Chondrocyte (in vitro differentiated cells): ENCODE measurements at places on chromosomes 2 and 18.

DNA sequence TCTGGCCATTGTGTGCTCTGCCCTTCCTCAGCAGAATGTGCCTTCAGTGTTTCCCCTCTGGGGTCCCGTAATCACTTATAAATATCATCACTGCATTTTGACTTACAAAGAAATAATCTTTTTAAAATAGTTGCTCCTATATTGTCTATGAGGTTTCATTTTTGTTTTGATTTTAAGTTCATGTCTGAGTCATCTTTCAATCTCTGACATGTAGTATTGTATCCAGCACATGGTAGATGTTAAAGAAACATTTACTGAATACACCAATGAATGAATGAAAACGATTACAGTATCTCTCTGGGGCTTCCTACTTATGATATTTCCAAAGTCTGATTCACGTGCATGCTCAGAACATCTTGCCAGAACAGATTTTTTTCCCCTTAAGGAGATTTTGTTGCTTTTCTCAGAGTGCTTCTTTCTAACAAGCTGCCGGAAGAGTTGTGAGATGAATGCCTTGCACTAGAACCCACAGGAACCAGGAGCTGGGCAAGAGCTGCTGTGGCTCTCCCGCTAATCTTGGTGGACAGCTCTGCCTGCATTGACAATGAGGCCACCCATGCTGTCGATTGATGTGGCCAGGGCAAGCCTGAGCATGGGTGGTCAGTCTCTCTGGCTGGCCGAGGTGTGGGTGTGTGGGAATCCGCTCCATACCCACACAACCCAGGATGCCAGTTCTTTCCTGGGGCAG, 199.4 kb downstream of the CYRIA start:
- H3K27me3 ChIP-seq = peaks cover 3% of the 10 kb centered on the region
- no peaks in the 10 kb centered on the region for H3K36me3 ChIP-seq
- H3K4me1 ChIP-seq = no peaks in the 10 kb centered on the region
- H3K4me3 ChIP-seq = no peak overlapping the region
- DNase-seq = no peak

GRCh38 chr2:238694922-238695321, 153.0 kb upstream of the TWIST2 start:
- no peaks in the 10 kb centered on the region for H3K36me3 ChIP-seq
- no peak overlapping the region for H3K27ac ChIP-seq
- DNase-seq = no peak
- no peaks in the 10 kb centered on the region for H3K4me1 ChIP-seq

GRCh38 chr2:160871953-160872352, 288.3 kb upstream of the TANK start:
- no peak overlapping the region for H3K4me3 ChIP-seq
- no peaks in the 10 kb centered on the region for H3K27me3 ChIP-seq
- peaks cover 28% of the 10 kb centered on the region for H3K4me1 ChIP-seq

GRCh38 chr2:172234716-172235691, 132.3 kb upstream of the DLX2 start:
- peaks cover 21% of the 10 kb centered on the region for H3K27me3 ChIP-seq
- H3K36me3 ChIP-seq = peaks cover 5% of the 10 kb centered on the region
- DNase-seq = no peak
- H3K4me1 ChIP-seq = peaks cover 34% of the 10 kb centered on the region
- no peak overlapping the region for H3K27ac ChIP-seq

DNA sequence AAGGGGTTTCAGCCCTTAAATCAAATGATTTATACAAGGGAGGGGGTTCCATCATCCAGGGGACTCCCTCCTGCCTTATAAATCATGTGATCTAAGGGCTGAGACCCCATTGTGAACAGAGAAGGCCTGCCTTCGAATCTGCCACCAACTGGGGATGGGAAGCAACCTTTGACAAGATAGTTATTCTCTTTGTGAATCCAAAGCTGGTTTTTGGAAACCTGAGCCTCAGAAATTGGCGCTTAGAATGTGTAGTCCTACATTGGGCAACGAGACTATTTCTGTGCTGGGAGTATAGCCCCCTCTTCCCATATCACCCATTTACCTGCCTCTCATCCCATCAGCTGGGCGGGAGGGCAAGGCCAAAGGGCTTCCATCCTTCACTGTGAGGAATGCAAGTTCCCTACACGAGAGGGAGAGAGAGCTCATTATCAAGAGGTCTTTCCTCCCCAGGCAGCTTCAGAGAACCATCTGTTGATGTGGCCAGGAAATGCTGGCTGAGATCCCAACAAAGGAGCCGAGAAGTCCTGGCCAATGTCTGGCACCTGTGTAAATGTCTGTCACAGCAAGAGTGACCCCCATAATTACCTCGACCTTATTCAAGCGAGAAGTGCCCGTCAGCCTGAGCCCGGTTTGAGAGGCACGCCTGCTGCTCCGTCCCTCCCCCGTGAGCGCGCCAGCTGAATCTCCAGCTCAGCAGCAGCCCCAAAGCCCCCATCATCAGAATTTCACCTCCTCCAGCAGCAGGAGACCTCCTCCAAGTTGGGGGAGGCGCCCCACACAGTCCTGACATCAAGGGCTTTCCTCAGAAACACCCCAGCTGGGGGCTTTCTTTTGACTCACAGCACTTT, 48.4 kb upstream of the APCDD1 start:
- H3K36me3 ChIP-seq = no peaks in the 10 kb centered on the region
- no peak for DNase-seq
- peaks cover 8% of the 10 kb centered on the region for H3K27me3 ChIP-seq
- no peak overlapping the region for H3K4me3 ChIP-seq
- H3K27ac ChIP-seq = no peak overlapping the region
- H3K4me1 ChIP-seq = peaks cover 11% of the 10 kb centered on the region

DNA sequence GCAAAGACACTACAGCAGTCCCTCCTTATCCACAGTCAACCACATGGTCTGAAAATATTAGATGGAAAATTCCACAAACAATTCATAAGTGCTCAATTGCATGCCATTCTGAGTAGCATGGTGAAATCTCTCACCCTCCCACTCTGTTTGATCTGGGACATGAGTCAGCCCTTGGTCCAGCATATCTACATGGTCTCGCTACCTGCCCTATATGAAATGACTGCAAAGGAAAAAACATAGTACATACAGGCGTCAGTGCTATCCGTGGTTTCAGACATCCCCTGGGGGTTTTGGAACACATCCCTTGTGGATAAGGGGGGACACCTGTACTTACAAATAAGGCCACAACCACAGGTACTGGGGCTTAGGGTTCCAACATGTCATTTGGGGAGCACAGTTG, 73.7 kb downstream of the CABLES1 start:
- no peak overlapping the region for H3K27ac ChIP-seq
- no peaks in the 10 kb centered on the region for H3K27me3 ChIP-seq
- peaks cover 22% of the 10 kb centered on the region for H3K4me1 ChIP-seq
- no peak for DNase-seq
- H3K4me3 ChIP-seq = no peak overlapping the region
